ENCODE measurements at places on chromosomes 1 and 21.

GRCh38 chr1:150798525-150798924 lies 9.5 kb downstream of the CTSK start:
- no peak for DNase-seq

DNA sequence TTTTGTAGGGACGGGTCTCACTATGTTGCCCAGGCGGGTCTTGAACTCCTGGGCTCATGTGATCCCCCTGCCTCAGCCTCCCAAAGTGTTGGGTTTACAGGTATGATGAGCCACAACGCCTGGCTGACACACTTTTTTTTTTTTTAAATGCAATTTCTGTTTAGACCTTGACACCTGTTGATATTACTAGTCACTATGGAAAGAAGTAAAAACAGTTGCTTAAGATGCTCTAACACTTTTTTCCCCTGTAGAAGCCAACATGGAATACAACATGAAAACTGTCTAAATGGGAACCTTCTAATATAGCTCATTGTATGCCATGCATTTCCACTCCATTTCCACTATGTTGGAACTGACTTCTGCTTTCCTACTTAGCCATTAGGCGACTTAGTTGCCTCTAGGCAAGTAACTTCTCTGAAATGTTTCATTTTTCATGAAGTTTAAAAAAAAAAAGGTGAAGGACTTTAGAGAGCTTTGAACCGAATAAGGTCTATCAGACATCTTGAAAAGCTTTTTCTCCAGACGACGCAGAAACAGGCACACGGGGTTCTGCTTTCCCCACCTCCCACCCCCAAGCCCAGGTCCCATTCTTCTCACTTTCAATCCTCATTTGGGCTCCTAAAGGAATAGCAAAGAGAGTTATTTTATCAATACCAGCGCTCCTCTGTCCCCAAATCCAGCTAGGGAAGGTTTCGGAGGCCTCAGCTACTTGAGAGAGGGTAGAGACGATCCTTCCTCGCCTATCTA lies 648 bp upstream of the DR1 start:
- DNase-seq, result no peak

DNA sequence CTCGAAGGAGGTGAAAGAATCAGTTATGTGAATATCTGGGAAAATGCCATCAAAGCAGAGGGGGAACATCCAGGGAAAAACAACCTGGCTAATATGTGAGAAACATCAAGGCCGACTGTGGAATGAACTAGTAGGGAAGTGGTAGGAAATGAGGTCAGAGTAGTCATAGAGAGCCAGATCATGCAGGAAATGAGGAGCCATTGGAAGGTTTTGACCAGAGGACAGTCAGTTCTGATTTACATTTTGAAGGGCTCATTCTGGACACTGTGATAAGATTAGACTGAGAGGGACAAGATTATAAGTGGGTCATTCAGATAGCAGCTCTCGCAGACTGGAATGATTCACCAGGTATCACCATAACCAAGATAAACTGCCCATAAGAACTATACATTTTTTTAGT lies 63.7 kb downstream of the SYT14 start:
- DNase-seq, result no peak

DNA sequence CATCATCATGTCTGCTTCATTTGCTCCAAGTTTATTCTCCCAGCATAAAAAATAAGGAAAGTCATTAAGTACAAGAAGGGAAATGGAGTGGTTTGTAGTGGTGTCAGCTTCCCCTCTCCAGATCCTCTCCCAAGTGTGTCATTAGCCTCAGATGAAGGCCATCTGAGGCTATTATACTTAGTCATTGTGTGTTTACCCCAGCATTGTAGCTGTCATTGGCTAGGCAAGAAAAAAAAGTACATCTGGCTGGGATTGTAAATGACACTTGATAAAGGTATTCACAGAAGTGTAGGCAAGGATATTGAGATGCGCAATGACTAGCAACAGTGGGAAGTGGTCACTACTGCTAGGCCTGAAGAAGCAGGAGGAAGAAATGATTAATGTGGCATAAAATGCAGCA lies 316.9 kb upstream of the SGIP1 start:
- DNase-seq, result no peak

DNA sequence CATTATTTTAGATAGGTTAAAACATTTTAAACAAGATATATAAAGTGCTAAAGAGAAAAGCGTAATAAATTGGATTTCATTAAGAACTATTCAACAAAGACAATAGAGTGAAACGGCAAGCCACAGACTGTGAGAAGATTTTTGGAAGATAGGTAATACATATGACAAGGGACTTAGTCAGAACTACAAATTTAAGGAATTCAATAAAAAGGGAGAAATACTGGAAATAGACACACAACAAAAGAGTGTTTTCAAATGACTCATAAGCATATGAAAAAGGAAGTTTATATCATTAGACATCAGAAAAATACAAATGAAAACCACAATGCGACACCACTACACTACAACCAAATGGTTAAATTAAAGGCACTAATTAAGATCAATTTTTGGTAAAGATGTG lies 90.5 kb downstream of the GDAP2 start:
- no peak for DNase-seq

DNA sequence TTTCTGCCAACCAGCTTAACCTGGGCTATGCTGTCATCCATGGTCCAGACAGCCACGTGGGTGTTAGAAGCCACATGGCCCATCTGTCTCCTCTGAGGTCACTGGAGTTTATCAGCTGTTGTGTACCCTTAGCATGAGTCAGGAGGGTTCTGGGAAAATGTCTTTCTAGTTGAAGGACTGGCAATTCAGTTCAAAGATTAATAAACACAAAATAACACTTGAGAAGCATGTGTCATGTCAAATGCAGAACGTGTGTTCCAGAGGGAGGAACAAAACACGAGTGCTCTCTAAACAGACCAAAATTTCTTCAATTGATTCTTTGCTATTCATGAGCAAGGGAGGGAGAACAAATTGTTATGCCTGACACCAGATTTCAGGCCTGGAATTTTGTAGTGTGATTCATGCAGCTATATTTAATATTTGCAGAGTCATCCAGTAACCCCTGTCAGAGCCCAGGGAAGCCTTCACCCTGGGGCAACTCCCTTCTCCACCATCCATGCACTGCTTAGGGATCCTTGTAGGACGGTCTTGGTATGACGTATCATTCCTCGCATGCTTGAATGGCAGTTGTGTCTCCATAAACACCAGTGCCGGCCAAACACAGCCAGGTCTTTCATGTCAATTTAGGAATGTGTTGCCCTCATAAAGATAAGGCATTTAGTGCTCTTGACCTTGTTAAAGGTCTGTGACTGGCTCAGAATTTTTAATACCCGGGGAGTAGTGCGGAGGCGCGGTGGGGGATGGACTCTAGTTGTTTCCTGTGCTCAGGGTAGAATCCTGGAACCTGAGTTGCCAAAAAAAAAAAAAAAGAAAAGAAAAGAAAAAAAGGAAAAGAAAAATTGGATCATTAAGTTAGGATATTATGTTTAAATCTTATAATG lies 27.7 kb upstream of the DYRK1A start:
- DNase-seq, result no peak

DNA sequence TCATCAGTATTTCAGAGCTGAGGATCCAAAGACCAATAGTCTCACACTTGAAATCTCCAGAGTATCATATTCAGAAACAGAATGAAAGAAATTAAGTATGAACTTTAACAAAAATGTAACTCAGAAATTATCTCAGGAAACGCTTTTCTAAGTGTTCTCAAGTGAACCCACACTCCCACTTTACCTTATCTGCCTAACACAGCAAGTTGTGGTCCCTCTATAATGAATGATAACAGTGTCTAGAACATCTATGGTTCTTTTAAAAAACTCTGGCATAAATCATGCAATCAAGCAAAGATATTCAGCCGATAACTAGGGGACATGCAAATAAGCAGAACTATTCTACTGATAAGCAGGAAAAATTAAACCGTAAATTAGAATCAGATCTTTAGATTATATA lies 1574.2 kb downstream of the PLA2G4A start:
- no peak for DNase-seq

- no peak for DNase-seq
Measured at GRCh38 chr1:201021630-201022492, 1.7 kb downstream of the KIF21B start.

- DNase-seq, result no peak
Measured at GRCh38 chr1:203567596-203567995, 59.0 kb upstream of the ATP2B4 start.

DNA sequence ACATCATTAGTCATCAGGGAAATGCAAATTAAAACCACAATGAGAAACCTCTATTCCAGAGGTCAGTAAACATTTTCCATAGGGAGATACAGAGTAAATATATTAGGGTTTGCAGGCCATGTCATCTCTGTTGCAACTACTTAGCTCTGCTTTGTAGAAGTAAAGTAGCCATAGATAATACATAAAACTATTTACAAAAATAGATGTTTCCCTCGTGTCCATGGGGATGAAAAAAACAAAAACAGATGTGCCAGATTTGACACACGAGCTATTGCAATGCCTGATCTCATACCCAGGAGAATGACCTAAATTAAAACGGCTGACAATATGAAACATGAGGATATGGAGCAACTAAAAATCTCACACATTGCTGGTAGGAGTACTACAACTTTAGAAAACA lies 17.3 kb downstream of the LTN1 start:
- no peak for DNase-seq

- DNase-seq, result no peak
Measured at GRCh38 chr1:158022554-158023312, 29.3 kb downstream of the KIRREL1 start.

GRCh38 chr1:13951793-13952751 lies 252.1 kb downstream of the PRDM2 start:
- DNase-seq, result no peak

GRCh38 chr1:31376375-31377134 lies 3.7 kb upstream of the FABP3 start:
- no peak for DNase-seq

- DNase-seq, result no peak
Measured at GRCh38 chr1:97017895-97018294, 296.3 kb downstream of the PTBP2 start.

GRCh38 chr21:42424914-42425541 lies 21.3 kb downstream of the UBASH3A start:
- peak; percentile 87 for DNase-seq

- DNase-seq, result no peak
Measured at GRCh38 chr1:53625766-53626520, 113.0 kb downstream of the GLIS1 start.

DNA sequence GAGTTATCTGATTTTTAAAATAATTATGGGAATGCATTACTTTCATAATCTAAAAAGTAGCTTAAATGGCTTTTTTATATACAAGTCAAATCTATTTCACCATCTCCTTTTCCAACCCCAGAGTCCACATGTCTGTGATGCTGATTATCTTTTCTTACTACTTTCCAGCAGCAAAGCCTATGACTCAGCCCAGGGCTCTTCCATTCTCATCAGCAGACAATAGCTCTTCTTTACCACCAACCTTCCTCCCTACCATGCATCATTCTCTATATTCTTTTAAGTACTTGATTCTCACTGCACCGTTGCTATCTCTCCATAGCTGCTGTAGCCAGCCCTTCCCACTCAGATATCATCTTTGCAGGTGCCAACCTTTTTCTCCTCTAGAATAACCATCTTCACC lies 61.3 kb downstream of the OVGP1 start:
- DNase-seq, result no peak

- DNase-seq, result no peak
Measured at GRCh38 chr1:38932571-38932970, 9.1 kb downstream of the RHBDL2 start.

DNA sequence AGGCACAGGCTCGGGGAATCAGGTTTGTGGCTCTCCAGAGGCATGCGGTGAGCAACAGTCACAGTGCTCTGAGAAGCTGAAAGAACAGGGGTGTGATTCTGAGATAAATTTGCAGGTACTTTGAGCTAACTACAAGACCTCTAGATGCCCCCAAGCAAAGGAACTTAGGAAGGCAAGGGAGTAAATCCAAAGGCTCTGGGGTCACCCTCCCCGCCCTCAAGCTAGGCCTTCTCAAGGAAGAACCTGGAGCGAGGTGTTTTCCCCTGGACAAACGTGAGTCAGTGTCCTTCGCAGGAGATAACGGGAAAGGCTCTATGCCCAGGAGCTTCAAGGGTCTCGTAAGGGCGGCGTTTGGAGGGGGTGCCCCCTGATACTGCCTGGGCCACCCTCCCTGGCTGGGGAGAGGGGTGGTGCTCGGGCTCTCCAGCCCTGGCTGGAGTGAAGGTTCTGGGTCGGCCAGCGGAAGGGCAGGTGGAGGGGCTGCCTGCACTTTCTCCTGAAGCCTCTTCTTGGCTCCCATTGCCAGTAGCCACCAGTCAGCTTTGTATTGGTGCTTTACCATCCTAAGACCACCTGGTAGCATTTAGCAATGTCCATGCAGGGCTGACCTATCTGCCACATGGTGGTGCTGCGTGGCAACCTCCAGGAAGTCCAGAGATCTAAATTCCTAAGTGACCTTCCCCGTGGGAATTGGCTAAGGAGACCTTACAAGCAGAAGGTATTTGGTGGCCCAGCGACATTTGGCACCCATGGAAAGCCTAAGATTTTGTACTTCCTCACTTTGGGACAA lies 44.0 kb downstream of the GPR161 start:
- DNase-seq, result no peak

GRCh38 chr1:941588-942383 lies 17.3 kb downstream of the NOC2L start:
- no peak for DNase-seq

Measured in CD4-positive, alpha-beta memory T cell (primary cell).